ENCODE measurements at places on chromosomes 2 and 18.

DNA sequence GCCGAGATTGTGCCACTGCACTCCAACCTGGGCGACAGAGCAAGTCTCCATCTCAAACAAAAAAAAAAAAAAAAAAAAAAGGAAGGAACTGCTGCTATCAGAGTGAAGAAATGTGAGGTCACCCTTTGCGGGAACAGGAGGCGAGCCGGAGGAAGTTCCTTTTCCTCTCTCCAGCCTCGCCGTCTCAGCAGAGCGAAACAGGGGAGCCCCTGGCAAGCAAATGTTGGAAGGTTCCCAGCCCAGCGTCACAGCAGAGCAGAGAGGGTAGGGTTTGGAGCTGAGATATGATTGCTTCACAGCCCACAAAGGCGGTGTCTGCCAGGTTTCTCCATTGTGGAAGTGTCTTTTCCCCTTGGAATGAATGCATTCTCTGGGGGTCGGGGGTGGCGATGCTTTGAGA lies 28.5 kb downstream of the SLC20A1 start:
- no peak for DNase-seq

GRCh38 chr2:120859814-120860578 lies 124.3 kb downstream of the GLI2 start:
- no peak for DNase-seq

DNA sequence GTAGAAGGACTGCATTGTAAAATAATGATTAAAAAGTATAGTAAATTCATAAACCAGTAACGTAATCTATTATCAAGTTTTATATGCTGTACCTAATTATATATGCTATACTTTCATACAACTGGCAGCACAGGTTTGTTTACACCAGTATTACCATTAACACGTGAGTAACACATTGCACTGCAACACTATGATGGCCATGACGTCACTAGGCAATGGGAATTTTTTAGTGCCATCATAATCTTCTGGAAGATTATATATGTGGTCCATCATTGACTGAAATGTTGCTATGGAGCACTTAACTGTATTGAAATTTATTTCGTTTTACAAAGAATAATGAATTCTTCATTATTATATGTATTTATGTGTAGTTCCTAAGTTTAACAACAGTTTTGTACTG lies 45.9 kb downstream of the FAM171B start:
- no peak for DNase-seq

- DNase-seq, result no peak
Measured at GRCh38 chr18:57674891-57675290, 53.3 kb upstream of the NARS1 start.

DNA sequence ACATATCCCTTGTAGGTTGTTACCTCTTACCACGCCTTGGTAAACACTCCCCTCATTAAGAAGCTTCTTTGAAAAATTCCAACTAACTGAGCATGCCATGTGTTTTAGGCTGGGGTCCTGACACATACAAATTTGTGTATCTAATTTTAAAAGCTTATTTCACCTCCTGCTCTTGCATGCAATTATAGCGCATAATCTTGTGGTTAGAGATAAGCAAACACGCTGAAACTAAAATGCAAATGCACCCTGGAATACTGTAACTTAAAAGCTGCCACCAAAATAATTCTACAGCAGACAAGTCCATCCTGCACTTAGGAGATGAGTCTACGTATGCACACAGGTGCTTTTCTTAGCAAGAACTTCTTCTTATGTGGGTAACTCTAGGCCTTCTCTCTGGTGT lies 990.2 kb downstream of the TSN start:
- no peak for DNase-seq

DNA sequence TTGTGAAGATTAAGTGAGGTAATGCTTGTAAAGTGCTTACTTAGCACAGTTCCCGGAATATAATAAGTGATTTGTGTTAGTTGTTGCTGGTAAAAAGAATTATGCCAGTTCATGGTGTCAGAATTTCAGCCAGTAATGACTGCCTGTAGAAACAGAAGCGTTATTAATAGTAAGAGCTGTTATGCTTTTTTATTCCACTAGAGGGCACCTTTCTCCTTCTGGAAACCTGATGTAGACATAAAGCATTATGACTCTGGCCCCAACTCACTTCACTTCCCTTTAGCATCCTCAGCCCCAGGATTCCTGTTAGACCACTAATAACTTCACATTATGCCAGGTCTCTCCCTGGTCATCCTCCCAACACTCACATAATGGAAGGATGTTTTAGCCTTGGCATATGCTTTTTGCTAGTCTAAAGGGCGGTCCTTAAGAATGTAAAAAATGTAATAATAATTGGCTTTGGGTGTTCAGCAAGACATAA lies 34.9 kb downstream of the C18orf54 start:
- no peak for DNase-seq

GRCh38 chr2:135931776-135932443 lies 53.5 kb downstream of the DARS1 start:
- DNase-seq, result no peak

DNA sequence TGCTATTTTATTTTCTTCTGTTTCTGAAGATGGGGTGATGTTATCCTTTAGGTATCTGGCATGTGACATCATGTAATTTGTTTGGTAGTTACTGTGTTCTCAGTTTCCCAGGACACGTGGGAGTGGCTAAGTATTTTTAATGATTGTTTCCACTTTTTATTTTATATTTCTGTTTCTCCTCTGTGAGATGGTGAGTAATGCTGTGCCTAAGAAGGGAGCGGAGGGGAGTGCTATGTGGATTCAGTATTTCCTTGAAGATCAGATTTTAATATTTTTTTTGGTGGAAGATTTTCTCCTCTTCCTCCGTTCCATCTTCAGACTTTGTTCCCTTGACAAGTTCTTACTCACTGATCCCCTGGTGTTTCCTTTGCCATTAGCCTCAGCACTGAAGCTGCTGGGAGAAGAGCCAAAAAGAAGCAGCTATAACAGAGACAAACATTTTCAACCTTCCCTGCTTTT lies 180.0 kb upstream of the MMADHC start:
- no peak for DNase-seq

DNA sequence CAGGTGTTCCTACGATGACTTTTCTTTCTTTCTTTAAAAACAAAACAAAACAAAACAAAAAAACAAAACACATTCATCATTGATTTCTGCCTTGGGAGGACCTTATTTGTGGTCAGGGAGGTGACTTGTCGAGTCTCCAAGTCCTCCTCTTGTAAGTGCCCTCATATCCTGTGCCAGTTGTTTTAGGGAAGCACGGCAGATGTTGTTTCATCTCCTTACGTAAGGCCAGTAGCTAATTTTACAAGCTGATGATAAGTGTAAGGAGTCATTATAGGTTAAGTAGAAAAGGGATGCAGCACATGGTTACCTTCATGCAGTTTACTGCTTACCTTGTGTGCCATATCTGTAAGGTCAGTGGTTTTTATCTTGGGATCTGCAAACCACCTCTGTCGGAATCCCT lies 52.2 kb downstream of the MRPS9 start:
- DNase-seq, result no peak

DNA sequence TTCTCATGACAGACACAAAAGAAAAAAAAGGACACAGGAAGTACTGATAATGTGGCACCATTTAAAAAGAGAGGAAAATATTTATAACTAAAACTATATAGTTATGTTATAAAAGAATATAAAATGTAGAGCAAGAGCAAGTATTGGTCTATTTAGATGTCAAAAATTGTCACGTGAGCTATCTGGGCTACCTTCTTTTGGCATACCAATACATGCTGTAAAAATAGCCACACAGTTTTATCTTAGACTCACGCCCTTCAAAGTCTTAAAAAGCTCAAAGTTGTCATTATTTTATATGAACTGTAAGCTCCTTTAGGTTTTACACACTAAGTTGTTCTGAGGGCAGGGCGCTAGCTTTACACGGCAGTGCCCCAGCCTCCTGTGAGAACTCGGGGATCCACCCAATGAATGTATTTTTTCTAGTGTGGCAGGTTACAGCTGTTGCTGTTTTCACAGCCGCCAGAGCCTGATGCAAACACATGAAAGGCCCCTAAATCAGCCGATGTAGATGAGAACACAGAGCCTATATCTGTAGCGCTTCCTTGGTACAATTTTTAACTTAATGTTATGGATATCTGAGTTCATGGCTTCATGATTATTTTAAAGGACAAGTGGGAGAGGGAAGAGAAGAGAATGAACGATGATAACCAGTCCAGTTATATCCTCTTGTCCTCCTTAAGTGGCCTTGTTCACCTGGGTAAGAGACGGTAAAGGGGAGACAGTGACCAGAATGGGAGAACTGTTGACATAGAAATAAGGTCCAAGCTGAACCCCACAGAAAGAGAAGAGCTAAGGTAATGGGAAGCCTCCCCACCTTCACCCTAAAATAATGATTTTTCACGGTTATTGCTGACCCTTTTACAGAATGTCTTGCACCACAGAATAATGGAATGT lies 130.8 kb downstream of the CACNB4 start:
- no peak for DNase-seq

GRCh38 chr2:2808551-2809058 lies 477.5 kb upstream of the MYT1L start:
- DNase-seq, result no peak

DNA sequence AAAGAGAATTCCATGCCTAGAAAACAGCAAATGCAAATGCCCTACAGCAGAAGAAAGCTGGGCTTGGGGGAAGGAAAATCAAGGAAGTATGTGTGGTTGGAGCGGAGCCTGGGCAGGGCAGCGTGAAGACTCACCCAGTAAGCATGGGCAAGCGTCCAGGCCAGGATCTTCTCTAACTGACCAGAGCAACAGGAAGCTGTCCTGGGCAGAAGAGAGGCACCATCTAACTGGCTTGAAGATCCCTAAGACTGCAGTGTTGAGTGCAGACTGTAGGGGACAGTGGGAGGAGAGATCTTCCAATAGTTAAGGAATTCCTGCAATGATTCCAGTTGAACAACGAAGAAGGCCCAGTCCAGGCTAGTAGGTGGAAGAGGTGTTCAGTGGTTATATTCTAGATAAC lies 57.9 kb downstream of the NXPH2 start:
- no peak for DNase-seq

GRCh38 chr2:58186501-58186900 lies 54.6 kb downstream of the FANCL start:
- DNase-seq, result no peak

Data from stimulated activated CD8-positive, alpha-beta memory T cell treated with anti-CD3 and anti-CD28 coated beads, Interleukin-4, amount 100 ng/mL, for 4 hours (primary cell).